ENCODE measurements at places on chromosomes 7 and 10.
A peak's percentile ranks its signal among the peaks of the same experiment; 100 is the strongest.

DNA sequence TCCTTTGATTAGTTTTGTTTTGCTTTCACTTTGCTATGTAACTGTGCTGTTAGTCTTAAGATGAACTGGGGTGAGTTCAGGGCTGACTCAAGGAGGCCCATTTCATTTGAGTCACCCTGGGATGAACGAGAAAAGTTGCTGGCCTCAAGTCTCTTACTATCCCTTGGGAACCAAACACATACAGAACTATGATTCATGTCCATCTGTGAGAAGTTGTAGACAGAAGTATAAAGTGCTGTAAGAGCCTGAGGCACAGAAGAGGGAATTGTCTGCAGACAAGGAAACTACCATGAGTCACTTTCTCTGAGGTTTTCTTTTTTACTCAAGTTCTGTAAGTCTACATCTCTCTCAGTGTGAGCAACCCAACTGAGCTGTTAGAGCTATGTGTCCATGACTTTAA lies 179.8 kb upstream of the CSTF2T start:
- DNase-seq = peak; percentile 87

GRCh38 chr10:20105931-20106330 lies 289.7 kb downstream of the PLXDC2 start:
- DNase-seq = no peak

DNA sequence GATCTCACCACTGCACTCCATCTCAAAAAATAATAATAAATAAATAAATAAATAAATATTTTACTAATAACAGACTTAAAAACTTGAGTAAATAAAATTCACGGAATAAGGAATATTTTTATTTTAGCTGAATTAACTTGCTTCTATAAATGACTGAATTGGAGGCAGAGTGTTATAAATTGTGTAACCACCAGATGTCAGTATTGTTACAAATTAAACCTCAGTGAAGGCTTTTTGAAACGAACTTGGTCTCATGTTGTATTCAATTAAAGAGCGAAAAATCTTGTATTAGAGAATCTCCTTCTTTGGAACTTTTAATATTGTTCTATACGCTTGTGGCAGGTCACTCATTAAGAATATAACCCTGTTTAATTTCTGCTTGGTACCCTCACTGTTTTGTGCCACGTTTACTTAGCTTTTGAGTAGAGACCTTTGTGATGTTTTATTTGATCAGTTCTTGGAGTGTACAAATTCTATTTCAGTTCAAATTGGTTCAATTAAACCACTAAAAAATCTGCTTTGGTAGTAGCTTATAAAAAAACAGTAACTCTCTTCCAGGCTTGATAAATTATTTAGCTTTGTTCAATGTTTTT lies 45.6 kb upstream of the SCIN start:
- DNase-seq = no peak

DNA sequence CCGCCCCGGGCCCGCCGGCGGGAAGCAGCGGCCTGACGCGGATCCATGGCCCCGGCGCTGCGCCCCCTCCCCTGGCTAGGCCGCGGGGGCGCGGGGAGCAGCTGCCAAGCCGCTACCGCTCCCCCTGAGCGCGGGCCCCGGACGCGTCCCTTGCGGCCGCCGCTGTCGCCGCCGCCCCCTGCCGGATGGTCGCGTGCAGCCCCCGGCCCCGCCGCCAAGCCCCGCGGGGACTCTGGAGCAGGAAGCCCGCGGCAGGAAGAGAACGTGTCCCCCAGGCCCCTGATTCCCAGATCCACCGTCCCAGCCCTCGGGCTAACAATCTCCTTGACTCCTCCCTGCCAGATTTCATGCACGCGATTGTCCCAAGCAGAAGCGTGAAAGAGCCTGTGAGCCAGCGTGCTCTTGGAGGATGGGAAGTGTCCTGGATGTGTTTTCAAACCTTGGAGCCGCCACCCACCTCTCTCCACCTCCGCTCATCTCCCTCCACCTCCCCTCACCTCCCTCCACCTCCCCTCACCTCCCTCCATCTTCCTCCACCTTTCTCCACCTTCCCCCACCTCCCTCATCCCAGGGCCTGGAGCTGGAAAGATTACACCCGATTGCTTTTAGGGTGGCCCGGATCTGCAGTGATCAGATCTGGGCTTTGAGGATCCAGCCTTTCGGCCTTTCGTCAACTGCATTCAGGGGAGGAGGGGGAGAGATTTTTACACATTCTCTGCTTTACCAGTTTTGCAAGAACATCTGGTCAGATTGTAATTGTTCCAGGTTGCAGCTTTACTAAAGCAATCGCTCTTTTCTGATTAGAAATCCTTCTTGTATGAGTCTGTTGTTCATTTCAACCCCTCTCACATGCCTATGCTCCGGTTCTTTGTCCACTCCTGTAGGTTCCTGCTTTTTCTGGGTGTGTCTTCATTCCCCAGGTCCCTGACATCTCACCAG lies 570 bp upstream of the PRTFDC1 start:
- peak; percentile 85 for DNase-seq

DNA sequence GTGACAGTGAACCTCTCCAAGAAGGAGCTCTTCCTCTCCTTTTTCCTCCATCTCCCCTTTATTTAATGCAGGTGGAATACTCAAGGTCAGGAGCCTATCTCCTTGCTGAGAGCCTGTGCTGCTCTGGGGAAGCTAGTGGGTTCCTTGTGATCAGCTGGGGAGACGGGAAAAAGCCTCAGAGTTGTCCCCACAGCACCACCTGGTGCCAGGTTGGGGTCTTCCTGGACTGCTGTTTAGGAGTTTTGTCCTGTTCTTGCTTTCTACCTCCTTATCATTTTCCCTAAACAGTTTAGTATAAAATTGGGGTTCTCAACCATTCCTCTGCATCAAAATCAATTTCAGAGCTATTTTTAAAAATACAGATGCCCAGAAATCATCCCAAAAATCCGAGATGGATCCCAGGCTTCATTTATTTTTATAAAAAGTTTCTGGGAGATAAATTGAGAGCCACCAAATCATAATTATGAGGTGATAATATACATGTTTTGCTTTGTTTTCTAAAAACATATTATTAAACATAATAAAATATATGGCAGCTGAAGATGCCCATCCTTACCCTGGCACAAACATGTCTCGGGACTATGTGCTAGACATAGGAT lies 44.3 kb downstream of the MACC1 start:
- peak; percentile 88 for DNase-seq

DNA sequence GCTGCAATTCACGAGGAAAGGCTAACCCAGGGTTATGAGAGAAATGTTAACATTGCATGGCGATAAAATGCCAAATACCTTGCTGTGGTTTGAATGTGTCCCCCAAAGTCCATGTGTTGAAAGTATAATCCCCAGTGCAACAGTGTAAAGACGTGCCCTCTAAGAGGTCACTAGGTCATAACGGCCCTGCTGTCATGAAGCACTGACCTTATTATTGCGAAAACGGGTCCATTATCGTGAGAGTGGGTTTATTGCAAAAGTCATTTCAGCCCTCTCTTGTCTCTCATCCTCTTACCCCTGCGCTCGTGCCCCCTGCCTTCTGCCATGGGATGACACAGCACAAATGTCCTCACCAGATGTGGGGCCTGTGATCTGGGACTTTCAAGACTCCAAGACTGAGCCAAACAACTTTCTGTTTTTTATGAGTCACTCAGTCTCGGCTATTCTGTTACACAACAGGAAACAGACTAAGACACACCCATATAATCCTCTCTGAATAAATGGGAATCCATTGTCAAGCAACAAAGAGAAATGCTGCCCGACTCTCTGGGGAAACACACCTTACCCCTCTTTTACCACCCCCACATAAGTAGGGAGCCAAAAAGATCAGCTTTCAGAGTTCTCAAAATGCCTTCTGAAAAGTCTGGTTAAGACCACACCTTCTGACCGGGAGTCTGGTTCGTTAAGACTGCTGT lies 73.1 kb upstream of the UCN3 start:
- DNase-seq = no peak

DNA sequence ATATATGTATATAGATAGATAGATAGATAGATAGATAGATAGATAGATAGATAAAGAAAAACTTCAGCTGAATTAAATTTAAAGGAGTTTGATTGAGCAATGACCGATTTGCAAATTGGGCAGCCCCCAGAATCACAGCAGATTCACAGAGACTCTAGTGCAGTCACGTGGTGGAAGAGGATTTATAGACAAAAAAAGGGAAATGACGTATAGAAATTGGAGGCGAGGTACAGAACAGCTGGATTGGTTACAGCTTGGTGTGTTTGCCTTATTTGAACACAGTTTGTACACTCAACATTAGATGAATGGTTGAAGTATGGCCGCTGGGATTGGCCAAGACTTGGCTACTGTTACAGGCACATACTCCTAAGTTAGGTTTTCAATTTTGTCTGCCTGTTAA lies 8.2 kb upstream of the PODXL start:
- no peak for DNase-seq

Data from islet precursor cell (in vitro differentiated cells).